ENCODE measurements at places on chromosomes 3 and 15. TPM values are rescaled to one million over a fixed set of nuclear protein-coding genes. Genes with fewer than 3 reads are reported as not detected.

DNA sequence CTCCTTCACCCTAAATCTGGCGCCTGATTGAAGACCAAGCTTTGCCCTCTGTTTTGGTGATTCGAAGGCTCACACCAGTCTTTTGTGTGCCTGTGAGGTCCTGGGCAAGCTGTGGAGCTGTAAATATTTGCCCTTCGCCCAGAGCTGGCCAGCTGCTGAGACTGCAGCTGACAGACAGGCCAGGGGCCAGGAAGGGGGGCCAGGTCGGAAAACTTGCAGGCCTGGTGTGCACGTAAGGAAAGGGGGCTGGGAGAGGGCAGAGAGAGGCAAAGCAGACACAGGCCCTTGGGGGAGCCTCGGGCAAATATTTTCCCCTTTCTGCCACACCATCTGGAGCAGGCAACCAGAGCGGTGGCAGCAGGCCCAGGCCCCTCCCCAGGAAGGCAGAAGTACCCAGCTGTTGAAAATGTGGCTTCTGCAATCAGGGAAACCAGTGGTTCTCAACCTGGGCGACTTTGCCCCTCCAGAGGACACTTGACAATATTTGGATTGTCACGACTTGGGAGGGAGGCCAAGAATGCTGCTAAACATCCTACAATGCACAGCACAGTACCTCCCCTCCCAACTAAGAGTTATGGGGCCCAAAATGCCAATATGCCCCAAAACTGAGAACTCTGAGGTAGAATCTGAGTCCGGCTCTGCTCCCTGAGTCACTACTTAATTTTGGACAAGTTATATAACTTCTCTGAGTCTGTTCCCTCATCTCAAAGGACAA is 2.5 kb downstream of the PDZRN3 start:
- no peak for DNase-seq

GRCh38 chr3:70606018-70606417 is 293.6 kb upstream of the MDFIC2 start:
- DNase-seq: no peak

- DNase-seq: no peak
Observed at GRCh38 chr15:62248277-62248984, 83.3 kb upstream of the C2CD4B start.

The ADAMTSL3 gene
- not detected for polyA plus RNA-seq

DNA sequence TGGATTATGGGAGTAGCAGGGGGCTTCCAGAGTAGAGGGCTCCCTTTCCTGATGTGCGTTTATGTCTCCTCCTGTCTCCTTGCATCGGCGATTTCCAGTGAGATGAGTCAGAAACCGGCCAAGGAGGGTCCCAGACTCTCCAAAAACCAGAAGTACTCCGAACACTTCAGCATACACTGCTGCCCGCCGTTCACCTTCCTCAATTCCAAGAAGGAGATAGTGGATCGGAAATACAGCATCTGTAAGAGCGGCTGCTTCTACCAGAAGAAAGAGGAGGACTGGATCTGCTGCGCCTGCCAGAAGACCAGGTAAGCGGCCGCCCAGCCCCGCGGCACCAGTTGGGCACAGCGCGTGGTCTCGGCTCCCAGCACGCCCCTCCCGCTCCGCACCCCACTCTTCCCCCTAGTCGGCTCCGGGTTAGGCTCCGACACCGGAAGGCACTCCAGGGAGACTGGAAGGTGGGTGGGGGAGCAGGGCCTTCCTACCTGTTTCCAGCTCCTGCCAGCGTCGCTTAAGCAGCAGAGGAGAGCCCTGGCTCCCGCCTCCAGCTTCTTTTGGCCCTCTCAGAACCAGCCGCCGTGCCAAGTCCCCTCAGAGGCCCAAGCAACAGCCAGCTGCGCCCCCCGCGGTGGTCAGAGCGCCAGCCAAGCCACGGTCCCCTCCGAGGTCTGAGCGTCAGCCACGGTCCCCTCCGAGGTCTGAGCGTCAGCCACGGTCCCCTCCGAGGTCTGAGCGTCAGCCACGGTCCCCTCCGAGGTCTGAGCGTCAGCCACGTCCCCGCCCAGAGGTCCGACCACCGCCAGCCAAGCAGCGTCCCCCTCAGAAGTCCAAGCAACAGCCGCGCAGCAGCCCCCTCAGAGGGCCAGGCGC is 34.7 kb downstream of the MOBP start:
- no peak for DNase-seq

The PRR20G gene
- polyA plus RNA-seq: not detected

- no peak for DNase-seq
Observed at GRCh38 chr3:136353461-136353860, 103.3 kb downstream of the PCCB start.

DNA sequence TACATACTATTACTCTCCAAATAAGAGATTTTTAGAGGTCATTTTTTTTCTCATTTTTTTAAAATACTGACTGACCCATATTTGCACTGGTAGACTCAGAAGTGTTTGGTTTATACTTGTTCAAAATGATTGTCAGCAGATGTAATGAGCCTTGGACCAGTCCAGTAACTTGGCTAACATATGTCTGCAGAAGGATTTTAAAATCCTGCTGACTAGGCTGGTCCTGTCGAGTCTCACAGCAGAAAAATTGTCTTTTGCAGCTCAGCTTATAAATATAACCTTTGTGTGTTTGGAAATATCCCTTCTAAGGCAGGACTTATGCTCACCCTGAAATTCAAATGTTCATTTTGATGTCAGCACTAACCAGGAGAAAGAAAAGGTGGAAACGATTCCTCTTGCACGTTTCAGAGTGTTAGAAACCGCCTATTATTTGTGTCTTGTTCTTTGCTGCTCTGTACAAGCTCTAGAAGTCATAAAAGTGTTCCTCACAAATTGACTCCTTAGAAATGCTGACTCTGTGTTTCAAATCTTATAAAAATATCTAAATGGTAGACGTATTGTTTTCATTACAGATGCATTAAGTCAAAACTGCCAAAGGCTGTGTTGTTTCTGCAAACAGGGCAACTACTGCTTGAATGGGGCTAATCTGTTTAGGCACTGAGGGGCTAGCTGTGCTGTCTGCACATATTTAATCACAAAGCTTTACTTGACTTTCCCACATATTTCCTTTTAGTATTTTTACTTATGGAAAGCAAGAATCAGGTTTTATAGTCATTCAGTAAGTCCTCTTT is 95.3 kb downstream of the CHL1 start:
- DNase-seq: no peak

The NME9 gene
- polyA plus RNA-seq: 0.06 TPM

DNA sequence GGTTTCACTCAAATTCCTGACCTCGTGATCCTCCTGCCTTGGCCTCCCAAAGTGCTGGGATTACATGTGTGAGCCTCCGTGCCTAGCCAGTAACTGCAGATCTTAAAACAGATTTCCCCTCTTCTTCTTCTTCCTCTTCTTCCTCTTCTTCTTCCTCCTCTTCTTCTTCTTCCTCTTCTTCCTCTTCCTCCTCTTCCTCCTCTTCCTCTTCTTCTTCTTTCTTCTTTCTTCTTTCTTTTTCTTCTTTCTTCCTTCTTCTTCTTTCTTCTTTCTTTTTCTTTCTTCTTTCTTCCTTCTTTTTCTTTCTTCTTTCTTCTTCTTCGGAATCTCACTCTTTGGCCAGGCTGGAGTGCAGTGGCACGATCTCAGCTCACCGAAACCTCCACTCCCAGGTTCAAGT is 7.8 kb downstream of the USP3 start:
- no peak for DNase-seq

DNA sequence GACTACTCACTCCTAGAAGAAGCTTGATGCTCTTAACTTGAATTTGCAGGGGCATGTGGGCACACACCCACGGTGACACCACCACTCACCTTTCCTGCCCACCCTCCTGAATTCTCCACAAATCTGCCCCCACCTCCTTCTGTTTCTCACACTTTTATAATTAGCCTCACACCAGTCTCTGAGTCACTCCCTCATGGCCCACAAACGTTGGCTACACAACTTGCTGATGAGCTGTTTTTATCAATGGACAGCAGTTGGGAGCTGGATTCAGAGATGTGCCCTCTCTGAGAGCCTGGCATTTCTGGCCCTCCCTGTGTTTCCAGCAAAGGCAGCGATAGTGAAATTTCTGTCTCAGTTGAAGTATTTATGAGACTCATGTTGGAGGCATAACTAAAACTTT is 1.3 kb downstream of the COLQ start:
- no peak for DNase-seq

- DNase-seq: no peak
Observed at GRCh38 chr15:57031605-57032004, 113.2 kb downstream of the TCF12 start.

- no peak for DNase-seq
Observed at GRCh38 chr15:69320977-69321554, 22.4 kb downstream of the PAQR5 start.

The LRTM1 gene
- not detected for polyA plus RNA-seq

DNA sequence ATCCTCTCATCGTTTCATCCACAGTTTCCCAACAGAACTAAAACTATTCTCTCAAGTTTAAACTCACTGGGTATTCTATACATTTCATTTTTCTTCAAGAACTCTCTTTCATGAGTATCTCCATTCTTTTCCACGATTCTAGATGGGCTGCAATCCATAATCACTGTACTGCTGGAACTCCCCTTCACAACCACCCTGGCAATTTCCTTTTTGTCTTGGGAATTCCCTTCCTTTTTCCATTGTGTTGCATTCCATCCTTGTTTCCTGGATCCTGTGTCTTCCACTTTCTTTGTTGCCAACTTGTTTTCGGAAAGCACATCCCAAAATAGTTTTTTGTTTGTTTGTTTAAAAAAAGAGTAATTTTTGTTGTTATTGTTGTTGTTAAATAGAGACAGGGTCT is 67.0 kb upstream of the FBN1 start:
- no peak for DNase-seq

The IMPG2 gene
- polyA plus RNA-seq: 0.10 TPM

DNA sequence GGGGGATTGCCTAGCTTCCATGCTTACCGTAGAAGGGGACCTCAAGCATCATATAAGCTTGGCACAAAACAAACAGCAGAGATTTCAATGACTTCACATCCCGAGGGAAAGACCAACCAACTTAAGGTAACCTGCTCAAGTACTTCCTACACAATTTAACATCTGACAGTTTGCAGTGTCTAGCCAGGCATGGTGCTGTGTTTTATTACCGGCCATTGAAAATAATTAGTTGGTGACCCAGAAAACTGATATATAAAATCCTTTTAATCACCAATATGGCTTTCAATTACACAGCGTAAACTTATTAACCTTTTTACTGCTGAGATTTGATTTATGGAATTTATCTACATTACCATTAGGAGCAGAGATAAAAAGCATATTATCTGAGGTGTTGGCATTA is 268.3 kb downstream of the ARRDC4 start:
- no peak for DNase-seq

DNA sequence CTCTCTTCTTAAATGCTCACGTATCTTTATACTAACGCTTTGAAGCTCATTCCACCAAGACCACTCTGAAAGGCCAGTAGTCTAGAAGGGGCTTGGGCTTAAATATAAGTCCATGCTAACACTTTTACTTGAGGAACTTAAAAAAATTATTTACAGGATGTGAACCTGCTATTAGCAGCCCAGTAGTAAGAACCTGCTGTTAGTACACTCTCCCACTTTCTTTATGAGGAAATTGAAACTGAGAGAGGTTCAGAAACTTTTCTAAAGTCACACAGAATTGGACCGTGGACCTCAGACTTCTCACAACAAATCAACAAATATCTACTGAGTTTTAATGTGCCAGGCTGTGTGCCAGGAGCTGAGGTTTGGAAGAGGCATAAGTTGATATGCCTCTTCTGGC is 53.4 kb downstream of the SYNPR start:
- DNase-seq: no peak

GRCh38 chr15:78533331-78533730 is 6.9 kb upstream of the PSMA4 start:
- DNase-seq: no peak

The MEX3B gene
- polyA plus RNA-seq: 4.9 TPM

The NUTM1 gene
- not detected for polyA plus RNA-seq

GRCh38 chr3:108512671-108513070 is 2.3 kb upstream of the MYH15 start:
- no peak for DNase-seq

DNA sequence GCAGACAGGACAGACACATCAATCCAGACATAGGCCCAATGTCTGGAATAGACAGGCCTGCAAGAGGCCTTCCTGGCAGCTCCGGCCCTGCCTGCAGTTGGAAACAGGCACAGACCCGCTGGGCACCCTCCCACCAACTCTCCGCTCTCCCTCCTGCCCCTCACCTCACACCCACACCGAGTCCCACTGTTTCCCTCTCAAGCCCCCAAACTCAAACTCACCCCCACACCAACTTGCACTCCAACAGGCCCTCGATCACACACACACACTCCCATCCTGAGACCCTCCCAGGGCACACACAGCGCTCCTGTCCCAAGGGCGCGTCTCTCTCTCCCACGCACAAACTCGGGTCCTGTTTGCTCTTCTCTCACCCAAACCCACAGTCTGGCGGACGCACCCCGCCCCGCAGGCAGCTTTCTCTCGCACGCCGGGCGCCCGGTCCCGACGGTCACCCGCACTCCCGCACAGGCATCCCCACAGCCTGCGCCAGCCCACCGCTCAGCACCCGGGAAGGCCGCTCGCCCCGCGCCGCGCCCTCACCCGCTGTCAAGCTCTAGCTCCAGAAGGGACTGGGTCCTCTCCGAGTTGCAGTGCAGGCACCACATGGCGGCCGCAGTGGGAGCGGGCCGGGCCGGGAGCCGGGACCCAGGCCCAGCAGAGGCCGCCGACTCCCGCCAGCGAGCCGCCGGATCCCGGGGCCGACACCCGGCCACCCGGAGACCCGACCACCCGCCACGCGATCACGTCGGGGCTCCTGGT is 106.2 kb downstream of the IQSEC1 start:
- no peak for DNase-seq

DNA sequence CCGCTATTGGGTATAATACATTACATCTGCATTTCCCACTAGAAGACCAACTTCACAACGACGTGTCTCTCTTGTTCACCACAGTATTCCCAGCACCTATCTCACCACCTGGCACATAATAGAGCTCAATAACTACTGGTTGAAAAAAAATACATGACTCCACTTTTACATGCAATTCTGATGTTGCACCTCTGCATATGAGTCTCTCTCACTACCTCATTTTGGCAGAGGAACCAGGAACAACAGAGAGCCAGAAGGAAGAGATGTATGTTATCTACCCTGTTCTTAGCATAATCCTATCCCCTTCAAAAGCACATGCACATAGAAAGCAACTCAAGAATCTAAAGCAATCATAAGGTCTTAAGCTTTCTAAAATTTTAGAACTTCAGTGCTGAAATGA is 61.6 kb downstream of the SHQ1 start:
- DNase-seq: no peak

The MED12L gene
- polyA plus RNA-seq: 0.06 TPM

- DNase-seq: no peak
Observed at GRCh38 chr3:42535981-42536784, 33.7 kb downstream of the VIPR1 start.

DNA sequence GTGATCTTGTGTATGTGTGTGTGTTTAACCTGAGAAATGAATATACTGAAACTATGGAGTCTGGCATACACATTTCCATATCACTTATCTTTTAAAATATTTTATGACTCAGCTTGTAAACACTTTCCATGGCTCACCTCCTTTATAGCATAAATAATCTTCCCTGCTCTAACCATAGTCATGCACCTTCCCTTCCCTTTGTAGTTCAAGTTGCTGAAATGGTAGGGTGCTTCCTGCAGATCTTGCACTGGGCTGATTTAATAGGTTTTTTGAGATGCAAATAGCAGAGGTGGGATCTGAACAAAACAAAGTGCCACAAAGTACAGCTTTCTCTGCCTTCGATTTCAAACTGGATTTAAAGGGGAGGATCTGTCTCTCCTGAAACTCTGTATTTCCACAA is 712.7 kb upstream of the LMCD1 start:
- DNase-seq: no peak

GRCh38 chr3:52050571-52050970 is 5.8 kb downstream of the DUSP7 start:
- no peak for DNase-seq

The TRA2B gene
- 129 TPM for polyA plus RNA-seq

The RGMA gene
- 0.34 TPM for polyA plus RNA-seq

The DNAH1 gene
- 2.7 TPM for polyA plus RNA-seq

The RAB5A gene
- polyA plus RNA-seq: 36.0 TPM

The PLA1A gene
- not detected for polyA plus RNA-seq
